Femur (tissue), 1 donor: ENCODE measurements at places on chromosomes 12 and 14.
A peak's percentile ranks its signal among the peaks of the same experiment; 100 is the strongest.

DNA sequence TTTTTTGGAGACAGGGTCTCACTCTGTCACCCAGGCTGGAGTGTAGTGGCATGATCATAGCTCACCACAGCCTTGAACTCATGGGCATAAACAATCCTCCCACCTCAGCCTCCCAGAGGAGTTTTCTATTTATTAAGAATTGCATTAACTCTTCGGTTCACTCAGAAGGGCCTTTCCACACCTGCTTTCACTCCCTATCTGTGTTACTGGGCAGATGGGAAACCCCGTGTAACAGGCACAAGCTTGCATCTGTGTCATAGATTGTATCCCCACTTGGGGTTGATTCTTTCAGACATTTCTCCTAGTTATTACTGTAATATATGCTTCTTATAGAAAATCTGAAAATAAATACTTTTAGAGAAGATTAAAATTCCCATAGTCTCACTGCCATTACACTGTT lies 38.7 kb downstream of the STX2 start:
- no peak for DNase-seq

- peak; percentile 79 for DNase-seq
Observed at GRCh38 chr12:8544295-8544694, 3.6 kb upstream of the CLEC4E start.

DNA sequence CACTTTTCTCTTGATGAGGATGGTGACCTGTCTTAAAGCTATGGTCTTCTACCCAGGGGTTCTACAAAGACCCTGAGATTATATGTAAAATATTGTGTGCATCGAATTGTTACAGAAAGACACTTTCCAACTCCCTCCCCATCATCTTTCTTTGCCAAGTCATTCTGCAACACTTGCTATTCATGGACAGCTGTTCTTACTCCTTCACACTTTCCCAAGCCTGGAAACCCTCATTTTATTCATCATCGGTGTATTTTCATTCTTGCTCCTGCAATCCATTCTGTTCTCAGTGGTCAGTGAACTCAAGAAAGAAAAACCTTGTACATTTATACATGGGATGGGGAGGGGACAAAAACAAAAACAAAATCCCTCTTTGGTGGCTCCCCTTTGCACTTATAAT lies 90.5 kb upstream of the STXBP6 start:
- no peak for DNase-seq

DNA sequence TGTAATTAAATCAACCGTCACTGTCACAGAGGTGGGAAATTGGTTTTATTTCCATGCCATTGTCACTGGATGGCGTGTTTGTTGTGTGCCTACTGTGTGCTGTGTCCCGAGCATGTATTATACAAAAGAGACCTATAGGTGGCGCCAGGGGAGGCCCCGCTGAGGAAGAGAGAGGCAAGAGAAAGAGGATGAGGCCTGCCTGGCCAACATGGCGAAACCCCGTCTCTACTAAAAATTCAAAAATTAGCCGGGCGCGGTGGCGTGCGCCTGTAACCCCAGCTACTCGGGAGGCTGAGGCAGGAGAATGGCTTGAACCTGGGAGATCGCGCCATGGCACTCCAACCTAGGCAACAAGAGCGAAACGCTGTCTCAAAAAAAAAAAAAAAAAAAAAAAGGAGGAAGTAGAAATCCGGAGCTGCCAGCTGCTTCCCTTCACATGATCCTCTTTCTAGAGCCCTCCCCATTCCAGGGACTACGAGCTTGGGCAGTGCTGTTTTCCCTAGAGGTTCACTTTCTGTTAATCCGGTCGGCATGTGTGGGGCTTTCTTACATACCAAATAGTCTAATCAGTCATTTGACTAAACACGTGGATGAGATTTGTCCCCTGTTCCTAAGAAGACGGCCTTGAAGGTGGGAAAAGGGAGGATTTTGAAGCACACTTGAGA lies 6.4 kb upstream of the CCDC175 start:
- DNase-seq, result no peak

GRCh38 chr12:4107436-4107878 lies 166.1 kb upstream of the CCND2 start:
- DNase-seq, result peak; percentile 67

DNA sequence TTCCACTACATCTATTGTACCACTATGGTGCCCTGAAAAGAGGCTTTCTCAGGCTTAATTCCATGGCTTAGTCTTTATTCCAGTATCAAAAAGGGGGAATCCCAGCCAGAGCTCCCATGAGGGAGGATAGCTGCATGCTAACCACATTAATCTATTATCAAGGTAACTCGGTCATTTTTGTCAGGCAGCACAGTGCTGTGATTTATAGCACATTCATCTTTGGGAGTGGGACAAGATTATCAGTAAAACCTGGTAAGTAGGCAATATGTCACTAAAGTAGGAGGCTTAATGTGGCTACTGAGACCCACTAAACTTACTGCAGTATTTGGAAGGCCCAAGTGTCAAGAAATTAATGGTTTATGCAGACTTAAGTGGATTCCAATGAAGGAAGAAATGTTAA lies 58.9 kb downstream of the DAD1 start:
- DNase-seq, result no peak

DNA sequence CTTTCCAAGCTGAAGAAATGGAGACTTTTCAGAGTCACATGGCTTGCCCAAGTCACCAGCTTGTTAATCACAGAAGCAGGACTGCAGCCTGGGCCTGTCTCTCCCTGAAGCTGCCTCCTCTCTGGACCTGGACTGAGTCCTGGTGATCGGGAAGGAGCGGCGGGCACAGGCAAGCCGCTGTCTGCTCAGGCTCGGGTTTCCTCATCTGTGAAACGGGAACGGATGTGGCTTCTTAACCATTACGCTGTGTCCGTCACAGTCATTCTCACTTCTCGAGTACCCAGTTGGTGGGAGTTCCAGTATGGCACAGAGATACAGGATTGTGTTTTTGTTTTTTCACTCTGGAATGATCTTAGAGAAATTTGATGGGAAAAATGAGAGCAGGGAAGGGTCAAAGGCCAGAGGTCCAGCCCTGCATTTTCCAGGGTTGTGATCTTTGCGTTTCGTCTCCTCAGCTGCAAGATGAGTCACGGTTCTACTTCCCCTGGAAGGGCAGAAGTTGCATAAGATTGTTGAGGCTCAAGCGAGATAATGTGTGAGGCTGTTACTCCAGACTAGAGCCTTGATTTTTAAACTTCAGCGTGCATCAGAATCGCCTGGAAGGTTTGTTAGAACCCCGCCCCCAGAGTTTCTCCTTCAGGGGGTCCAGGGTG lies 7.6 kb upstream of the LRTM2 start:
- DNase-seq, result no peak

GRCh38 chr14:89399594-89400068 lies 17.4 kb downstream of the FOXN3 start:
- peak; percentile 81 for DNase-seq

GRCh38 chr14:51094282-51094821 lies 553 bp downstream of the TRIM9 start:
- DNase-seq, result peak; percentile 28

DNA sequence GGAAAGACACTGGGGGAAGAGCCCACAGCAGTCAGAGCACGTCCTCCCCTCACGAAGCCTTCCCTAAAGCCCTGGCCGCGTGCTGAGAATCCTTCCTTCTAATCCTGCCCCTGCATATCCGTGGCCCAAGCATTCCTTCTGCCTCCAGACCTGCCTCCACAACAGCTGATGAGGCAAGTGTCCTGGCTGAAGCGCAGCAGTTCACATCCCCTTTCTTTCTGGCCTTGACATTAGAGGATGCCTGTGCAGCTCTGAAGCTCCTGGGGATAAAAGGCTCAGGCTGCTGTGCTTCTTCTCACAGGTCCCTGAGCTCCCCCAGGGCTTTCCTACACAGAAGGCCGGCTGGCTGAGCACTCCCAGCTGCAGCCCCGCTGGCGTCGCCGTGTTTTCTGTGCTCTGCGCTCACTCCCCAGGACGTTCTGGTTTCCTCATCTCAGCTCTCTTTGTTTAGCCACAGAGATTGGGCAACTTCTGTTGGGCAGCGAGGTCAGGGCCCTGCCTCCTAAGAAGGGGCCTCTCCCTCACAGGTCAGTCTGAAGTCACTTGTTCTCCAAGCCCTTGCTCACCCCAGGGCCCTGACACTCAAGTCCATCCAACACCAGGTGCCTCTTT lies 45.8 kb downstream of the NINJ2 start:
- DNase-seq, result peak; percentile 51

- DNase-seq, result no peak
Observed at GRCh38 chr12:104011253-104011652, 38.7 kb downstream of the GLT8D2 start.

- no peak for DNase-seq
Observed at GRCh38 chr14:99955826-99956455, 109.3 kb upstream of the EVL start.

DNA sequence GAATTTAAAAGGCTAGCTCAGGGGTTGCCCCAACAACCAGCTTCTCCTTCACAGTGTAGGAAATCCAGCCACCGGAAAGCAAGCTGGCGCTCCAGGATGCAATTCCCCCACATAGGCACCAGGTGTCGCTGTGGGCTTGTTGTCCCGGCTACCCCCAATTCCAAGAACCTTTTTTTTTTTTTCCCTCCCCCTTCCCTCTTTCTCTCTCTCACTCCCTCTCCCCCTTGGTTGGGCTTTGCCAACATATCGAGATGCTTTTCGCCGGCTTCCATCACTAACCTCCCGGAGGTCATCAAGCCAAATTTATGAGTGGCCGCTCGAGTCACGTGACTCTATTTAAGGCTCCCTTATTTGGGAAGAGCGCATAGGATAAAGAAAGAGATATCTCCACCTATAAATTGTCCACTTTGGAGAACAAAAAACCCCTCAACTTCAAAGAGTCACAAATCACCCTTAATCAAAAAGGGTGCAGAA lies at the start of gene HOXC5:
TSS of gene HOXC5 (plus strand) at position 424 of the 474 bp plus-strand sequence. CDS start 73 bp downstream, outside the sequence.
- DNase-seq, result peak; percentile 90

GRCh38 chr12:116091579-116091978 lies 185.9 kb downstream of the MED13L start:
- DNase-seq, result no peak

DNA sequence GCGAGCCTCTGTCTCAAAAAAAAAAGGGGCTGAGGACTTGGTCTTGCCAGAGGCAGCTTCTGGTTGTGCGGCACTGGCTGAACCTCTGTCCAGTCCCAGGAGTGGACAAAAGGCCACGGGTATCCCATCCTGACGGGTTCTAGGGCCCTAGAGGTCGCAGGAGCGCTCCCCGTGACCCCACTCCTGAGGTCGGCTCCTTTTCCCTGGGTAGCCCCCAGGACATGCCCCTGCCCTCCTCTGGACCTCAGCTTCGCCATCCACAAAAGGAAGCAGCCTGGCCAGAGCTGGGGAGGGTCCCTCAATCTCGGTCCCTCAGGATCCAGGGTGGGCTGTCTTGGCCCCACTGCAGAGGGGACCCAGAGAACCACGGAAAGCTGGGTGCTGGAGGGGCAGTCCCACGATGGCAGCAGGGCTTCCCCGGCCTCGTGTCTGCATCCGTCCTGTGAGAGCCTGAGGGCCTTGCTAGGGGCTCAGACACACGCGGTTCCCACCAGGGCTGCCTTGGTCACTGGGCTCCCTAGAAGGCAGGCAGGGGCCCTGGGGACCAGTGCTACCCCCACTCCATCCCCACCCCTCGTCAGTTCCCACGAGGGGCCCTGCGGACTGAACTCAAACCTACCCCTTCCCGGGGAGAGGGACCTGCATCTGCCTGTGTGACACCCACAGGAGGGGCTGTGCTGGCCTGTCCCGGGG lies 31.1 kb downstream of the ASCL4 start:
- no peak for DNase-seq

DNA sequence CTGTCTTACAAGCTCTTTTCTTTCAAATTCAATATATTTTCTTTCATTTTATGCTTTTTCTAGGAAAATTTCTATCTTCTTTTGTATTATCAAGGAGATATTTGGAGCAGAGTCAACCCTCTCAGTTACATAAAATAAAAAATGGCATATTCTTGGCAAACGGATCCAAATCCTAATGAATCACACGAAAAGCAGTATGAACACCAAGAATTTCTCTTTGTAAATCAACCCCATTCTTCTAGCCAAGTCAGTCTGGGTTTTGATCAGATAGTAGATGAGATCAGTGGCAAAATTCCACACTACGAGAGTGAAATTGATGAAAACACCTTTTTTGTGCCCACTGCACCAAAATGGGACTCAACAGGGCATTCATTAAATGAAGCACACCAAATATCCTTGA lies 20.6 kb downstream of the PIK3C2G start:
- no peak for DNase-seq

- DNase-seq, result no peak
Observed at GRCh38 chr14:105128059-105128458, 40.5 kb downstream of the JAG2 start.

DNA sequence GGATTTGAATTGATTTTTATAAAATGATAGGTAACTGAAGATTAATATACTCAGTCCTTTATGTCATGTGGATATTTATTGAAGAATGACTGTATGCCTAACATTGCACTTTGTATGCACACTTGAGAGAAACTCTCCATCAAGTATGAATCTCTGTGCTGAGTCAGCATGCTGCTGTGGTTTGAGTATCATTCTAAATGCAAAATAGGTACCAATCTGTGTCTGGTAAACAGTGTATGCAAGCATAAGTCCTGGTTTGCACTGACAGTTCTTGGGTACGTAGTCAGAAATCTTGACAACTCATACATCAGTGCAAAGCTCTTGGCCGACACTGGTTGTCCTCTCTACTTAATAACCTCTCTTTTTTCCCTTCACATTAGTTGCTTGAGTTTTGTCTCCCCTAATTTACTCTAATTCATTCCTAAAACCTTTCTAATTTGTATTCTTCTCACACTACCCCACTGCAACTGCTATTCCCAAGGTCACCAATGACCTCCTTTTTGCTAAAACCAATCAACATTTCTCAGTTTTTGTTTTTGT lies 21.8 kb downstream of the MGAT4C start:
- DNase-seq, result no peak

GRCh38 chr12:131368668-131369071 lies 342.2 kb upstream of the SFSWAP start:
- no peak for DNase-seq
